ENCODE measurements at places on chromosomes 2 and 18.

DNA sequence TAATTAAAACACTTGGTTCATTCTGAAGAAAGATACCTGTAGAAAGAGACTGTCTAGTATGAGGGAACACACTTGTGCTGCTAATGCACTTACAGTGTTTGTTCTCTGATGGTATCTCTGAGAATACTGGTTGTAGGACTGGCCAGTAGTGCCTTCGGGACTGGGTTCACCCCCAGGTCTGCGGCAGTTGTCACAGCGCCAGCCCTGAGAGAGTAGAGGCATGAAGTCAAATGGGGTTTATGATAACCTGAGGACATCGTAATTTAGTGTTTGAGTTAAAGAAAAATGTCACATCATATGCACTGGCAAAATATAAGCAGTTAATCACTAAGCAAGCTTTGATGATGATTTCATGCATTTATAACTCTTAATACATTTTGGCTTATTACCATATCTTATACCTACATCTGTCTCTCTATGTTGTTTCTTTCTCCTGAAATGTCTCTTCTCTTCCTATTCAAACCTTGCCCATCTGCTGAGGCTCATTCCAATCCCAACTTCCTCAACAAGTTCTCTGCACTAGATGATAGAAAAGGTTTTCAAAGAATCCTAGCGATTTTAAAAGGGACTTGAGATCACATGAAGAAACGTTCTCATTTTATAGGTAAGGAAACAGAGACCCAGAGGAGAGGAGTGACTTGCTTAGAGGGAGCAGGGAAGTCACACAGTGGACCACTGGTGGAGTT, 50.2 kb downstream of the ATIC start:
- DNase-seq, result no peak

- no peak for DNase-seq
Observed at GRCh38 chr2:212295571-212295970, 243.0 kb downstream of the ERBB4 start.

- no peak for DNase-seq
Observed at GRCh38 chr2:232637866-232638583, 4.6 kb downstream of the EFHD1 start.

DNA sequence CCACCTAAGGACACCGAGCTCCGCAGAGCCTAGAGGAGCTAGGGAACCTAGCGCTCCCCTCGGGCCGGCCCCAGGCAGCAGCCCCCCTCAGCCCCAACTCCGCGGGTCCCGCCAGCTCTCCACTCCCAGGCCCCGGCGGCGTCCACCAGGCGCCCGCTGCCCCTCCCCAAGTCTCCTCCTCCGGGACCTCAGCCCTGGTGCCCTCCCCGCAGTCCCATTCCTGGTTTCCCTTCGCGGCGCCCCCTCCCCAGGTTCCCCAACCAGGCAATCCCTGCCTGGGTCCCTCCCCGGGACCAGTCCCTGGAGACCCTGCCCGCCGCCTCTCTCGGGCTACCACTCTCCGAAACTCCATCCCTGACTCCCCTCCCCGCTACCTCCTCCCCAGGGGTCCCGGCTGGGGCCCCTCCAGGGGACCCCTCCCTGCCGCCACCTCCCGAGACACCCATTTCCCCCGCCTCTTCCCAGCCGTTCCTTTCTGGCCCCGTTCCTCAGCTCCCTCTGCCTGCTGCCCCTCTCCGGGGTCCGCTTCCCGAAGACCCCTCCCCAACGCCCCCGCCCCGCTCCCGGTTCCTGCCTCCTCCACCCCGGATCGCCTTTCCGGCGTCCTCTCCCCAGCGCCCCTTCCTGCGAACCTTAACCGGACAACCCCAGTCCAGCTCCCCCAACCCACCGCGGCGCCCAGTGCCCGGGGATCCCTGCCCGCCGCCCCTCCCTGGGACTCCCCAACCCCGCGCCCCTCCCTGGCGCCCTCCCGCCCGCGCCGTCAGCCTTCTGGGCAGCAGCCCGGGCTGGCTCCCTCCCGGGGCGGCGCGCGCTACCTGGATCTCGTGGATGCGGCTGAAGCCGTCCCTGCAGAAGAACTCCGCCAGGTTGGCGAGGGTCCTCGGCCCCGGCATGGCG, 678 bp downstream of the CYP27C1 start:
- DNase-seq, result no peak

GRCh38 chr2:9017411-9017810, 13.9 kb upstream of the MBOAT2 start:
- DNase-seq, result no peak

DNA sequence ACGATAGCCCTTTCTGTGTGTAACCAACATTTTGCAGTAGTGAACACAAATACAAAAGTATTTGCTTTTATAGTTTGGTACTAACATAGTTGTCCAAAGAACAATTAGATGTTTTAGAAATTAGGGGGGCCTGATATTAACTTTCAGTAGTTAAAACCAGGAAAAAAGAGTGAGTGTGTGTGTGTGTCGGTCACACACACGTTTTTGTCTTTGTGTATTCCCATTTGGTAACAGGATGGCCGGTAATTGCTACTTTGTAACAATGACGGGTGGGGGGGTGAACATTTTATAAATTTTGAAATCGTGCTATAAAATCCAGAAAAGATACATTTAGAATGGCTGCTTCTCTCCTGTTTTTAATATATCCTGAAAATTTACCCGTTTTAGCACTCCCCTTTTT, 1.5 kb downstream of the PPIG start:
- DNase-seq, result no peak

DNA sequence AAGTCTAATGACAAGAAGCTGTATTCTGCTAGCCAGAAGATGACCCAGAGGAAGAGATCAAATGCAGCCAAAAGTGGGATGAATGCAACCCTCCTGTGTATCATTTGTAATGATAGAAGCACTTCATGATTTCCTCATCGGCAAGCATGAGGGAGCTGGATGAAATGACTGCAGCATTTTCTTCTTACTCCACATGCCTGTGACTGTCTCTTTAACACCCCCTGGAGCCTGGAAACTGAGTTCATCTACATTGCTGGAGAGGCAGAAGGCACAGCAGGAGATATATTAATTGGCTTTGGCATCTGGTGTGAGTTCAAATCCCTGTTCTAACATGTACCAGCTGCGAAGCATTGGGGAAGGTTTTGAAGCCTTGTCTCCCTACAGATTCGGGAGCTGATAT, 37.7 kb downstream of the ID2 start:
- DNase-seq, result no peak

All from stimulated activated CD8-positive, alpha-beta memory T cell treated with anti-CD3 and anti-CD28 coated beads, Interleukin-15, amount 100 ng/mL, for 24 hours (primary cell).